ENCODE measurements at places on chromosomes 1 and 21.
A peak's percentile ranks its signal among the peaks of the same experiment; 100 is the strongest.

GRCh38 chr1:160411271-160412027 is 11.1 kb downstream of the VANGL2 start:
- DNase-seq, result no peak

DNA sequence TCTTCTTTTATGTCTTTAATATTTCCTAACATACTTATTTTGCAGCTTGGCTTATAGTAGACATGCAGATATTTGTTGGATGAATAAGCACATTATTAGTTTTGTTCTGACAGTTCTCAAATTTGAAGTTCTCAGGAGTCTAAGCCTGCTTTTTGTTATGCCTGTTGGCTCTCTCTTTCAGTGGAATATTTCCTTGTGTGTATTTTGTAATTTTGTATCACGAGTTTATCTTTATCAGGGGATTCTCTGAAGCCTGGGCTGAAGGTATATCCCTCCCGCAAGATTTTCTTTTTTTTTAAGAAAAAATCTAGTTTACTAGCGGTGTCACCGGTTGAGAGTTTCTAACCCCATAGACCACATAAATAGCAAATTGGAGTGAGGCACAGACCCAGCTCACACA is 105.9 kb downstream of the RGL1 start:
- no peak for DNase-seq

- no peak for DNase-seq
These were observed 224.0 kb downstream of the KIF26B start for GRCh38 chr1:245378745-245379144.

GRCh38 chr1:46526691-46527291 is 24.7 kb downstream of the KNCN start:
- no peak for DNase-seq

- DNase-seq, result no peak
These were observed 40.1 kb upstream of the TMPRSS15 start for GRCh38 chr21:18443701-18444100.

DNA sequence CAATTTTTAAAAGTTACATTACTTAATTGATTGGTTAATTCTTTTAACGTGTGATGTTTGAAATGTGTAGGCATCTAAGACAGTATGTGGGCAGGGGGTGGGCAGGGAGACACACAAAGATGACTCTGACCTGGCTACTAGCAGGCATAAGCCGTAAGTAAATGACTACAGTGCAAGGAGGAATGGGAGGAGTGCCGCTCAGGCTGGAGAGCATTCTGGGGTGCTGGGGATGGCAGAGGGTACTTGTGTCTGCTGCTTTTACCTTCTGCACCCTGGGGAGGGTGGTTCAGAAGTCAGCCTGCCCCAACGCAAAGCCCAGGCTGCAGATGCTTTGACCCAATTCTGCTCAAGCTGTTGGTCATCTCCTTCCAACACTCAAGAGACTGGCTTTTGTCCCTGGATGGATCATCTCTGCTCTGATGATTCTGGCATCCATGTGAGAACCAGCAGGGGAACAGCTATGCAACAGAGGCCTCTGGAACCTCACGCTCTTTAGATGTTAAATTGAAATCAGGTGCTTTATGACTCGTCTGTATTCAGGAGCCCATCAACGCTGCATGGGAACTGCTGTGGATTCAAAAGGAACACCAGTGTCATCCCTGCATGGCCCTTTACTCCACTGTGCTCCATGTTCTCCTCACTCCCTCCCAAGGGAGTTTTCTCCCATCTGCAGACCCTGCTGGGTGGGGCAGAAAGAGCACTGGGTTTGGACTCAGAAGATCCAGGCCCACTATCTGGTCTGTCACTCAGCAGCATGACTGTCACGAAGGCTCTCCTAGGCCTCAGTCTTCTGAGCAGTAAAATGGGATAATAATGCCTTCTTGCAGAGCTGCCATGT is 78.8 kb downstream of the FAM78B start:
- DNase-seq, result no peak

GRCh38 chr1:86487811-86488141 is 19.0 kb downstream of the CLCA1 start:
- no peak for DNase-seq

GRCh38 chr1:64543831-64544230 is 73.9 kb downstream of the CACHD1 start:
- peak; percentile 21 for DNase-seq

DNA sequence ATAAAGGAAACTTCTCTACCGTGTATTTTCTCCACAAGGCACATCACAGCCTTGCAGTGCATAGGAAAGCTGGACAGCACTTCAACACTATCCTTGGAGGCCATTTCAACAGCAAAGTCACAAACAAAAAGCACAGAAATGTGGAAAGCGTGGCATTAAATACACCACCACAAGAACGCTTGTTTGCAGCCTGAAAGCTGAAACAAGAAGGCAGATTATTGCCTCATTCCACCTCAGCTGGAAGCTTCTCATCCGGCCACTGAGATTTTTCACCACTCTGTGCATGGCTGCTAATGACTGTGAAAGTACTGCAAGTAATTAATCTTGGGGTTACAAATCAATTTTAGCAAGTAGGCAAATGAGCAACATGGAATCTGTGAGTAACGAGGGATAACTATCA is 50.9 kb upstream of the GALNT2 start:
- DNase-seq, result no peak

GRCh38 chr1:229253151-229253974 is 17.5 kb upstream of the RAB4A start:
- DNase-seq, result no peak

GRCh38 chr1:214349781-214350180 is 68.8 kb downstream of the SMYD2 start:
- peak; percentile 69 for DNase-seq

- peak; percentile 65 for DNase-seq
These were observed 513.7 kb upstream of the PLXNA2 start for GRCh38 chr1:208757846-208758245.

GRCh38 chr1:207647671-207648333 is 2.9 kb downstream of the CR1L start:
- no peak for DNase-seq

GRCh38 chr1:94651076-94651475 is 109.5 kb upstream of the F3 start:
- no peak for DNase-seq

- no peak for DNase-seq
These were observed 12.7 kb upstream of the TNNI1 start for GRCh38 chr1:201434266-201434665.

DNA sequence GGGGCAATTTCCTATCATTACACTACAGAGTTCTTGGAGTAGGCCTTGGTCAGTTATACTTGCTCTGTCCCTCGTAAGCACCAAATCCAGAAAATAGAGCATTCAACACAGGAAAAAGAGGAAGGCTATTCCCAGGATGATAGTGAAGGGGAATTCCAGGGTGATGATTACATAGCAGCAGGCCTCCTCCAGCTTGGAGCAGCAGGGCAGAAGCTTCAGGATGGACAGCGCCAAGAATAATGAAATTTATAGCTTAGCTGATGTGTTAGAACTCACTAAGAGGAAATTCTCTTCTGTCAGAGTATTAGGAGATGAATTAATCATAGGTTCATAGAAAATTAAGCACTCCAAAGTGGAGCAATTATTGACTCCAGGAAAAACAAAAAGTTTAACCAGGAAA is 10.8 kb upstream of the SMAP2 start:
- DNase-seq, result peak; percentile 64

DNA sequence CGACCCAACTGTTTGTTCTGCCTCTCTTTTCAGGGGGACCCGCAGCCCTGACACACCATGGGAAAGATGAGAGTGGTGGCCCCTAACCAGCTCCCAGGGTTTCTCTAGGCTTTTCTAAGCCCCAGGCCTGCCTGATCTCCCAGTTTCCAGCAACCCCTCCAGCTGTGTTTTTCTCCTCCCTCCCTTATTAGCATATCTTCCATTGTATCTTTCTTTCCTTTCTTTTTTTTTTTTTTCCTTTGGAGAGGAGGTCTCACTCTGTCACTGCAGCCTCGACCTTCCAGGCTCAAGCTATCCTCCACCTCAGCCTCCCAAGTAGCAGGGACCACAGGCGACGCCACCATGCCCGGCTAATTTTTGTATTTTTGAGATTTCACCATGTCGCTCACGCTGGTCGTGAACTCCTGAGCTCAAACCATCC is 1.8 kb upstream of the CERS2 start:
- DNase-seq, result no peak

DNA sequence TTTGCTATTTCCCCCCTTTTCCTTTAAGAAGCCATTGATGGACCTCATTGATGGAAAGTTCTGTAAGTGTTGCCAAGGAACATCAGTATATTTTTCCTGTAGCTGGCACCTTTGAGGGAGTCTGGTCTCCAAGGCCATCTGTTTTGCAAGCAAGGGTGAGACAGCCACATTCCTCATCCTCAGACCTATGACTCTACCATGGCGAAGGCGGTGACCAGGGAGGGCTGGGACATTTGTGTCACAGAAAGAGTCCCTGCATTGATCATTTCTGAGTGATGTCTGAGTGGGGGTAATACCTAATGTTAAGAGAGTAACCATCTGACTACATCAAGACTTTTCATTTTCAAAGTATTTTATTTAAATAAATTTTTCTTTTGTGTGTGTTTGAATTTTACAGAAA is 35.4 kb downstream of the KIAA0040 start:
- DNase-seq, result no peak

GRCh38 chr1:21896652-21897532 is 40.2 kb downstream of the HSPG2 start:
- DNase-seq, result no peak

GRCh38 chr1:66695116-66695515 is 57.1 kb upstream of the DYNLT5 start:
- no peak for DNase-seq

DNA sequence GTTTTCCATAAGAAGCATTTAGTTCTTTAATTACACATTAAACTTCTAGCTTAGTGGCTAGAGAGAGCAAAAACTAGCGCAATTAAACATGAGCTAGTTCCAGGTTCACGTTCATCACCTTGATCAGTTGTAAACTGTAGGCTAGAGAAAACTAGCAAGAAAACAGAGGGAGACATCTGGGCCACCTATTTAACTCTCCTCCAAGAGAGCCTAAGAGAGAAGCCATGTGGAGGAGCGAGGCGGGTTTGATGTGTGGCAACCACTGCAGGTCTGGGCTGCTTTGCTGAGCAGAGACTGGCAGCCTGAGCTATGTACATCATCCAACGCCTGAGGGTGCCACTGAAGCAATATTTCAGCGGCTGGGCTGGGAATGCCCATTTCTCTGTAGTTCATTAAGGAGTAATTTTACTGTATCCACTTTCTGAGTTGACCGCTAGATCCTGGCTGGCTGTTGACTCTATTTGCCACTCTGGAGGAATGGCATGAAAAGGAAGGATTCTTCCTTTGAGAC is 252.9 kb downstream of the DYRK1A start:
- no peak for DNase-seq

DNA sequence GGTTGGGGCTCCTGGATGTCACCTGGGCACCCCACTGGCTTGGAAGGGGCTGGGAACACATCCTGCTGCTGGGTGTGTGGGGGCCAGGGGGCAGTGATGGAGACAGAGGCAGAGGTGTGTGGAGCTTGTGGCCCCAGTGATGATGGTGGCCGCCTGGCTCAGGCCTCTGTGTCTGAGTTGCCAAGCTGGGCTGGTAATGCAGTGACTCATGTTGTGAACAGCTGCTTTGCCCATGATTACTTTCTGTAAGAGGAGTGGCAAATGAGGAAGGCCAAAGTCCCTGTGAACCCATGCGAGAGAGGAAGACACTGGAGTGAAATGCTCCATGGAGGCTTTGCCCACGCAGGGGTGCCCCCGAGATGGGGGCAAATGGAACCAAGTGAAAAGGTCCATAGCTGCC is 86.8 kb downstream of the KCNJ6 start:
- peak; percentile 74 for DNase-seq

- DNase-seq, result no peak
These were observed 85.9 kb downstream of the PSMG1 start for GRCh38 chr21:39097335-39097861.

GRCh38 chr1:178066908-178067614 is 26.8 kb upstream of the RASAL2 start:
- DNase-seq, result no peak

DNA sequence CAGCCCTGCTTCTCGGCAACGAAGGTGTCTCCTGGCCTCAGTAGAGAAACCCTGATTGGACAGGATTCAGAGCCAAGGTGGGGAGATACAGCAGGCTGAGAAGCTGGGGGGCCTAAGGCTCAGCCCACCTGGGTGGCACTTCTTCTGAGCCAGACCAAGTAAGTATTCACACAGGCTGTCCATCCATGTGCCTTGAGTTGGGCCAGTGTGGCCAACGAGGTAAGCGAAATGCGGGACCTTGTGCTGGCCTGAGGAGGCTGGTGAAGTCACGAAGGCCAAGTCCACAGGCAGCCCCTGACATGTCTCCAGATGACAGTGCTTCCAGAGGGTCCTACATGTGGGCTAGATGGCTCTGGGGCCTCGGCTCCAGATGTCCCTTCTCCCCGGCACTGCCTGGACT is 91.4 kb downstream of the ITPKB start:
- DNase-seq, result no peak

DNA sequence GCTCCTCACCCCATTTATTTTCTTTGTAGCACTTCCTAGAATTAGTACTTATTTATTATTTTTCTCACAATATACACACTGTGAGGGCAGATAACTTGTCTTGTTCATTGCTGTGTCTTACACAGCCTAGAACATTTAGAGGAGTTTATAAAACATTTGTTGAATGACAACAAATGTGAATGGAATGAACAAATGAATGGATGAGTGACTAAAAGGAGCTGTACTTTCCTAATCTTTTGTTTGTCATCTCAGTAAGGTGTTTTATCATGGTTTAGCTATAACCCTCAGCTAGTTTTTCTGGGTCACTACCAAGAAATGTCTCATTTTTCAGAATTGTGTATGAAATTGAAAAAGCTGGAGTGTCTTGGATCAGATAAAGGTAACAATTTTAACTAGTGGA is 239.3 kb upstream of the KCNK2 start:
- no peak for DNase-seq

DNA sequence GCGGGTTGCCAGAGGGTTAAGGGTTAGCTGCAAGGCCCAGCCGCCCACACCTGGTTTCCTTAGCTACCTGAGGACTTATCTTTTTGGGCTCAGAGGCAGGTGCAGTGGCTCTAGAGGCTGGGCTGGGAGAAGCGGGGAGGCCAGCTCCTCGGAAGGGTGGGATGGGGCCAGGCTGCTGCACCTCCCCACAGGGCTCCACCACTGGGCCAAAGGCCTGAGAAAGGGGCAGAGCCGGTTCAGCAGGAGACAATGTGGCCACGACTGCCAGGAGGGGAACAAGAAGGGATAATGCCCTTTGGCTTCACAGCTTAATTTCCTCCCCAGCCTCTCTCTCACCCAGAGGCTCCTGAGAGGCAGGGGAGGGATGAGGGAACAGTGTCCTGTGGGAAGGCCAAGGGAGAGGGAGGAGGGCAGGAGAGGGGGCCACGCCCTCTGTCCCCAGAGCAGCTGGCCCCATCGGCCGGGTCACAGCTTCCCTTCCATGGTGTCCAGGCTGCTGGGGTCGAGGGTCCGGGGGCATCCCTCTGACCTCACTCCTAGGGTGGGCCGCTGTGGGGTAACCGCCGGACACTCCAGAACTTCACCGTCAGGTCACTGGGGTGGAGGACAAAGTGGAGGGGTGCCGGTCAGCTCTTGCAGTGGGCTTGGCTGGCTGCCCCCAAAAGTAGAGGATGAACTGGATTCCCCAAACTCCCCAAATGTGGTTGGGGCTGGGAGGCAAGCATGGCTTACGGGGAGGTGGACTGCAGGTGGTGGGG is 50.4 kb downstream of the KIF21B start:
- DNase-seq, result no peak

All from EL (cell line).